ENCODE measurements at places on chromosomes 5 and 9.

GRCh38 chr5:149314571-149315111 lies 30.7 kb upstream of the GRPEL2 start:
- DNase-seq: no peak

DNA sequence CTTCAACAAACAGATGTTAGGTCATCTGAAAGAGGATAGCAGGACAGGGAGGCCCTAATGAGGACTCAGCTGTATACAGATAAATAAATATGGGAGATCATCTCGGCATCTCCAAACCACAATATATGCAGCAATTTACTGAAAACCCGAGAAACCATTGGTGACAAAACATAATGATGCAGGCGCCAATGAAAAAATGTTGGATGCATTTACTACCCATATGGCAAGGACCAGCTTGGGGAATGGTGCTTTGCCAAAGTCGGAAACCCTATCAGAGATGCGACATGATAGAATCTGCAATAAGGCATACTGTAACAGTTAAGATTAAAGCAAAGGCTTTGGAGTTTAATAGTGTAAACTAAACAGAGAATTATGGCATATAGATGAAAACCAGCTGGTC lies 92.0 kb downstream of the SNCAIP start:
- DNase-seq: no peak

GRCh38 chr5:150782850-150783249 lies 4.3 kb downstream of the SMIM3 start:
- DNase-seq: no peak

- DNase-seq: no peak
Measured at GRCh38 chr9:115167175-115167574, 49.2 kb upstream of the TNC start.

DNA sequence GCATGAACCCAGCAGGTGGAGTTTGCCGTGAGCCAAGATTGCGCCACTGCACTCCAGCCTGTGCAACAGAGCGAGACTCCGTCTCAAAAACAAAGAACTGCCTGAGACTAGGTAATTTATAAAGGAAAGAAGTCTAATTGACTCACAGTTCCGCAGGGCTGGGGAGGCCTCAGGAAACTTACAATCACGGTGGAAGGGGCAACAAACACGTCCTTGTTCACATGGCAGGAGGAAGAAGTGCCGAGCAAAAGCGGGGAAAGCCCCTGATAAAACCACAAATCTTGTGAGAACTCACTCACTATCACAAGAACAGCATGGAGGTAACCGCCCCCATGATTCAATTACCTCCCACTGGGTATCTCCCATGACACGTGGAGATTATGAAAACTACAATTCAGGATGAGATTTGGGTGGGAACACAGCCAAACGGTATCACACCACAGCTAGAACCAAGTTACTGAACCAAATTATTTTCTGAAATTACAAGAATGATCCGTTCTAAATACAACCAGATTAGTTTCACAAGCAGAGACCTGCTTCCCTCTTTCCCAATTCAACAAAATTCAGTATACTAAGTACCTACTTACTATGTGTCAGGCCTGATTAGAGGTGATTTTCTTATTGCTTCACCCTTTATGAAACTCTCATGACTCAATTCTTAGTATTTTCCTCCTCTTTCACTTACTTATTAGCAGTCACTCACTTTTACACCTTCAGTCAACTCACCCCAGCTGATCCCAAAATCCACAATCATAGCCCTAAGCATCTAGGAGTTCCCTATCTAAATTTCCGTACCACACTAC lies 8.4 kb downstream of the UBTD2 start:
- DNase-seq: peak; percentile 49

GRCh38 chr9:101527066-101527465 lies 6.6 kb upstream of the RNF20 start:
- DNase-seq: no peak

GRCh38 chr5:5780253-5780652 lies 357.8 kb downstream of the ICE1 start:
- DNase-seq: no peak

DNA sequence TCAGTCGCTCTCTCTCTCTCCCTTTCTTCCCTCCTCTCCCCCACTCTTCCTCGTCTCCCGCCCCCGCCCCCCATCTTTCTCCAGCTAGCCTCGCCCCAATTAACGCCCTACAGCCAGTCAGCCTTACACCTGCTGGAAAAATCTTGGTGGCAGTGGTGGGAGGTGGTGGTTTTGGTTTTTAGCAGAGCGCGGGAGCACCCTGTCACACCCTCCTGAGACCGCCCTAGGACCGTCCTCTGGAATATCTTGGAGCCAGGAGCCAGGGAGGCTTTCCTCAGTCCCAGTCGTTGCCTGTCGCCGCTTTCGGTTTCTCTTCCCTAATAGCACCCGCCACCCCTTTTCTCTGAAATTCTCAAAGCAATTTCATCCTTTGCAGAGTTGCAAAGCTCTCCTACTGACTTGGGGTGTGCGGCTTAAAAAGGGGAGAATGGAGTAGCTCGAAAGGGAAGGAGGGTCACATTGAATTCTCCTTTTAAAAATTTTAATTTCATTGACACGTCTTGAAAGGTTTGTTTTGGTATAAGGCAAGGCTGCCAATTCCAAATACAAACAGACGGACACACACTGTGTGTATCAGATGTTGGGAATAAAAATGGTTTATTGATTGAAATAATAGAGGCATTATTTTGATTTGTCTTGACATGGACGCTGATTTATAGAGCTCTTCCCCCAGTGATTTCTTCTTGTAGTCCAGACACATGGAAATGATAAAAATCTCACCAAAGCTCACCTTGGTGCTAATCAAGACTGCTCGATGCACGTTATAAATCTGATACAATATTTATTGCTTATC lies 301.3 kb downstream of the PARP8 start:
- no peak for DNase-seq

- DNase-seq: no peak
Measured at GRCh38 chr9:79976257-79977073, 404.7 kb downstream of the TLE4 start.

GRCh38 chr9:78856144-78856543 lies 559.2 kb downstream of the PSAT1 start:
- no peak for DNase-seq

GRCh38 chr5:131532031-131532640 lies 102.9 kb downstream of the RAPGEF6 start:
- no peak for DNase-seq

DNA sequence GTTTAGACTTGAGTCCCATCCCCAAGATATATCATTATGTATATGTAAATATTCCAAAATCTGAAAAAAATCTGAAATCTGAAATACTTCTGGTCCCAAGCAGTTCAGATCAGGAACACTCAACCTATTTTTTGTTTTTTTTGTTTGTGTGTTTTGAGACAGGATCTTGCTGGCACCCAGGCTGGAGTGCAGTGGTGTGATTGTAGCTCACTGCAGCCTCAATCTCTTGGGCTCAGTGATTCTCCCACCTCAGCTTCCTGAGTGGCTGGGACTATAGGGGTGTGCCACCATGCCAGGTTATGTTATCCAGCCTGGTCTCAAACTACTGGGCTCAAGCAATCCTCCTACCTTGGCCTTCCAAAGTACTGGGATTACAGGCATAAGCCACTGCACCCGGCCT lies 50.7 kb upstream of the TRAF1 start:
- DNase-seq: no peak

DNA sequence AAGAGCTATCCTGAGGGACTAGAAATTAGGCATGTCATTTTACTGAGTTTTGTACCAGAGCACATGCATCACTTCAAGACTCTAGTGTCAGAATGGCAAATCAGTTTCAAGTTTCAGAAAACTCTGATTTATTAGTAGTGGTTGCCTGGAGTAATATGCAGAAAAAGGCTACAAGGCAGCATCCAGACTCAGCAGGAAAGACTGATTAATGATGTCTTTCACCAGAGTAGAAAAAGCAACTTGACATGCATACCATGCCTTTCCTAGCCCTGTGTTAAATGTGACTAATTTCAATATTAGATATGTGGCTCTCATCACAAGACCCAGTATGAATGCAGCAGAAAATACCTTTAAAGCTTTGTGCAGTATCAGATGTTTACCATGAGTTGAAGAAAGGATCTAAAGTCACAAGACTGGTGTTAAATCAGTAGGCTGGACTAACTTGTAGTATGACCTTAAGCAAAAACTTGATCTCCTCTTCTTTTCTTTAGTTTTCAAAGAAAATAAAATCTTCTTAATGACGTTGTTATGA lies 1251.2 kb upstream of the C9orf72 start:
- DNase-seq: no peak

- DNase-seq: no peak
Measured at GRCh38 chr9:16265688-16266087, 604.8 kb downstream of the BNC2 start.

DNA sequence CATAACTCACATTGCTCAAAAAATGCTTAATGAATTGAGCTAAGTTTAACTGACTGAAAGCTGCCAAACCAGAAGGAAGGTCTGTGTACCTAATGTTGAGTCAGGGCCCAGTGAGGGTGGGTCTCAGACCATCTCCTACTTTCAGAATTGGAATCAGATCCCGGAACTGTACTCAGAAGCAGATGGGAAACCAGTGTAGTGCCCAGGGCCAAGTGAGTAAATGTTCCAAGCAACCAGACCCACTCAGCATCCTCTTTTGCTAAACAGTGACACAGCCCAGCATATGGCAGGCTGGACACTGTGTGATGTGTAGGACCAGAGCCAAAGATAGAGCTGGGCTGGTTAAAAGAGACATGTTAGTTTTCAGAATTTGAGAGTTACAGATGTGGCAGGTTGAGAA lies 94.1 kb downstream of the PLCXD3 start:
- no peak for DNase-seq

GRCh38 chr5:32769711-32770110 lies 58.6 kb downstream of the NPR3 start:
- no peak for DNase-seq

DNA sequence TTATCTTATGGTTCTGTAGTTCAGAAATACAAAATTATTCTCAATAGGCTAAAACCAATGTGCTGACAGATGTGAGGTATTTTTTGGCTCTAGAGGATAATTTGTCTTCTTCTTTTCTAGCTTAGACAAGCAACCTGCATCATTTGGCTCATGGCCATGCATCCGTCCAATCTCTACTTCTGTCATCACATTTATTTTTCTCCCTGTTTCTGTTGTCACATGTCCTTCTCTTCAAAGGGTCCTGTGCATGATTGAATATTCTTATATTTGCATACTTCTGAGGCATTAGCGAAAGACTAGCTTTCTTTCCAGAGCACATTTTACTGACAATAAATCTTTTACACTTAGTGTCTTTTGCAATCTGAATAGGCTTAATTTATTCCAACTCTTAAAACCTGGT lies 564.7 kb downstream of the CDH10 start:
- no peak for DNase-seq

DNA sequence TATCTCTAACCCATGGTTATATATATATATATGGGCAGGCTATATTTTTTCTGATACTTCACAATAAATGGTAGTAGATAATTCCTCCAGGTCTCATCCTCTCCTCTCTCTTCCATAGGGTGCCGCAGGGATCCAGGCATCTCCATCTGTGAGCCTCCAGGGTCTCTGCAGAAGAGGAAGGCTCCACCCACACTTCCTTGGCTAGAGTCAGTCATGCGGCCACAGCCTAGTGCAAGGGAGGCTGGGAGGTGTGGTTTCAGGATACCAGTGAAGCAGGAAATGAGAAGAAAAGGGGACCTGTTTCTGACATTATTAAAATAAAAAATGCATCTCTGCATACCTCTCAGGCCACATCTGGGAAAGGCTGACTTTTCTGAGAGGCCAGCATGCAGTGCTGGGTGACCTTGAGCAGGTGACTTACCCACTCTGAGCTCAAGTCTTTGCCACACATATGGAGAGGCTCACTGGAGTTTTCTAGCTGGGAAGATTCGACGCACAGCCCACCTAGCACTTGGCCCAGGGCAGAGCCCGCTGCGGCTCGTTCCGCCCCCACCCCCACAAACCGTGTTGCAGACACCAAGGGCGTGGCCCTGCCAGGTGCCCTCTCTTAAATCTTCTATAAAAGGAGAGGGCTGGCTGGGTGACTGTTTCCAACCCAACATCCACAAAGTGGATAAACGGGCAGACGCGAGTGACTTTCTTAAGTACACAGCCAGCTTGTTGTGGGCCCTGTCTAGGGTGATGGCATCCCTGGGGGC lies 47.9 kb downstream of the OLFM1 start:
- DNase-seq: no peak

- DNase-seq: no peak
Measured at GRCh38 chr5:82549263-82549662, 271.1 kb upstream of the RPS23 start.

GRCh38 chr9:99050292-99050911 lies 54.5 kb upstream of the TGFBR1 start:
- no peak for DNase-seq

DNA sequence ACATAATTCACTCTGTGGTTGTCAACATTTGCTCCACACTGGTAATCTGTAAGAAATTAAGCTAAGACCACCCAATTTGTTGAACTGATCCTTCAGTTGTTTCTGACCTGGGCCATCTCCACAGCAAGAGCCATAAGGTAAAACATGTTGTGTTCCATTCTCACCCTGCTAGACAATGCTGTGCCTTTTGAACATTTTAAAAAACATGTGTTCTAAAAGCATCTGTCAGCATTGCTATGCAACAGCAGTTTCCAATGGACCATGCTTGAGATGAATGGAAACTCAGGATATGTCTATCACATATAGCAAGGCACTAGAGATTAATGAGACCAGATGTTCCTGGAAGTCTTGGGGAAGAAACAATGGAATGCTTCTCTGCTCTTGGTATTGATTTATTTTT lies 455.1 kb upstream of the RGMB start:
- no peak for DNase-seq

- DNase-seq: peak; percentile 58
Measured at GRCh38 chr9:97398999-97399758, 12.7 kb upstream of the TDRD7 start.

DNA sequence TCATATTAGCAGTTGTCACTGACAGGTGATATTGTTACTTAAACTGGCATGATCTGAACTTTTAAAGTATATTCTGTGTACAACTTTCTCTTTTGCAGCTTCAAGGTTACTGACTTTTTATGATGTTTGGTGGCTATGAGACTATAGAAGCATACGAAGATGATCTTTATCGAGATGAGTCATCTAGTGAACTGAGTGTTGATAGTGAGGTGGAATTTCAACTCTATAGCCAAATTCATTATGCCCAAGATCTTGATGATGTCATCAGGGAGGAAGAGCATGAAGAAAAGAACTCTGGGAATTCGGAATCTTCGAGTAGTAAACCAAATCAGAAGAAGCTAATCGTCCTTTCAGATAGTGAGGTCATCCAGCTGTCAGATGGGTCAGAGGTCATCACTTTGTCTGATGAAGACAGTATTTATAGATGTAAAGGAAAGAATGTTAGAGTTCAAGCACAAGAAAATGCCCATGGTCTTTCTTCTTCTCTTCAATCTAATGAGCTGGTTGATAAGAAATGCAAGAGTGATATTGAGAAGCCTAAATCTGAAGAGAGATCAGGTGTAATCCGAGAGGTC lies 5.9 kb downstream of the ZCCHC7 start:
- no peak for DNase-seq

DNA sequence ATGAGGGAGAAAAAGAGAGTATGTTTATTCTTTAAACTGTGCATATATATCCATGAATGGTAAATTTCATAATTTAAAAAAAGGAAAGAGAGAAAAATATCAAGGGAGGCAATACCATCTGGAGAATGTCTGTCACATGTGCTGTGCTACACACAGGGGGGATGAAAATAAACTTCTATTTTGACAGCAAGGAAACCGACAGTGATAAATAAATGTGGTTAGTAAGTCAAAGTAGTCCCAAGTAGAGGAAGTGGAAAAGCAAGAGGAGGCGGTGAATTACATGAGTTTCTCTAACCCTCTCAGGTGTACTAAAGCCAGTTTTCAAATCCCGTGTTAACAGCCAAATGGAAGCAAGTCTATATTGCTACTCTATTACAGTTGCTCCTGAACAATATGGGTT lies 83.3 kb downstream of the ICE1 start:
- DNase-seq: no peak

- no peak for DNase-seq
Measured at GRCh38 chr5:139812323-139812722, 16.7 kb downstream of the PSD2 start.

Measured in stimulated activated CD4-positive, alpha-beta T cell treated with anti-CD3 and anti-CD28 coated beads, Interleukin-4, amount 100 ng/mL, for 4 hours (primary cell).